HL-60 (cell line): ENCODE measurements at places on chromosomes 5 and 9.

DNA sequence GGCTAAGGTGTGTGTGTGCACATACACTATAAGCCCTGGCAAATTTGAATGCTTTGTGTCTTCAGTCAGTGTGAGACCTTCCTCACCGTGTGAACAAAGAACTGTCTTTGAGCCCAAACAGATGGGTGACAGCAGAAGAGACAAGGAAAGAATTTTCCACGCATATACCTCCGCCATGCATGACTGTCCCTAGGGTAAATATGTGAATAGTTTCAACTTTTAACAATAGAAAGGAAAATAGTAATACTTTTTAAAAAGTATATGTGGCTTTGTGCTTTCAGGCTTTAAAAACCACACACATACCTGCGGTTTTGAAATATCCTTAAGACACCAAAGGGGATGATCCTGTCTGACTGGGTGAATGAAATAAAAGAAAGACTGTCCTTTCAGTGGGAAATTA, 438.6 kb upstream of the MPDZ start:
- DNase-seq, result no peak

GRCh38 chr9:117459913-117460312, 45.1 kb upstream of the ASTN2 start:
- no peak for DNase-seq

GRCh38 chr9:117074784-117075520, 339.9 kb downstream of the ASTN2 start:
- no peak for DNase-seq

- DNase-seq, result peak; percentile 47
These were observed 4.8 kb upstream of the CHD1 start for GRCh38 chr5:98933445-98934072.

GRCh38 chr9:125831616-125832015, 84.4 kb downstream of the PBX3 start:
- DNase-seq, result no peak

GRCh38 chr5:33788922-33789566, 102.7 kb downstream of the ADAMTS12 start:
- DNase-seq, result no peak

DNA sequence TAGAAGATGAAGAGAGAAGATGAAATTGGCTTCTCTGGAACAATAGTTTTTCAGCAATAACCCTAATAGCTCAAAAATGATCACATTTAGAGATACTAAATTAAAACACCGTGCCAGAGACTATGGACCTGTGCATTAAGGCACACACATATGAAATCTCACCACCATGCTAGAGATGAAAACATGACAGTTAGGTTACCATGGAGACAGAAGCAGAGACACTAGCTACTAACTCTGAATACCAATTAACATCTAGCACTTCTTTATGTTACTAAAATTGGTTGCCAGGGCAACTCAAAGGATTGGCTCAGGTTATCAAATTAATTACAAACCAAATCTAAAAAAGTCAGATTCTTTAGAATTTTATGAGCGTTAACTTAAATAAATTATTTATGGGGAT, 337.7 kb downstream of the PLK2 start:
- no peak for DNase-seq

- DNase-seq, result no peak
These were observed 79.3 kb downstream of the CACNA1B start for GRCh38 chr9:137956688-137957385.

- no peak for DNase-seq
These were observed 26.5 kb upstream of the ABO start for GRCh38 chr9:133301253-133302230.

DNA sequence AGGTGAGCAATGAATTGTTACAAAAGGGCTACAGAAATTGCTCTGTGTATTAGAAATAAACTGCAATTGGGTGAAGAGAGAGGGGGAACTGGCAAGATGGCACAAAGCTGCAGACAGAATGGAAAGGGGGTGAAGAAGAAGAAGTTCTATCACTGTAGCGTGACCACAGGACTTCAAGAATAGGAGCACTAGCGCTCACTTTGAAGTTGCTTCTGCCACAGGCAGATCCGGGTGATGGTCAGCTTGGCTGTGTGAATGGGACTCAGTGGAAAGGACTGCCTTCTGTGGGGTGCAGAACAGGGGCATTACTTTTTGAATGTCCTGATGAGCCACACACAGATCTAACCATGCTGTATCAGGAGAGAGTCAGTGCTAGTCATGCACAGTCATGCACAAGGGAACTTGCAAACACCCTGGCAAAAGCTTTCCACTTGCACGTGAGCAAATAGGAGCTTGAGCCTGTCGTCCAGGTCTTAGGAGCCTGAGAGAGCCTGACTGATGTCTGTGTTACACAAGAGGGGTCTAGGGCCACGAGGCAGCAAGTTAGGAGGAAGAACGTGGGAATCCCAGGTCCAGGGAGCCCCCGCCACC, 16.3 kb downstream of the IL5 start:
- DNase-seq, result peak; percentile 21

- DNase-seq, result no peak
These were observed 79.8 kb upstream of the FBXL7 start for GRCh38 chr5:15420201-15420600.

DNA sequence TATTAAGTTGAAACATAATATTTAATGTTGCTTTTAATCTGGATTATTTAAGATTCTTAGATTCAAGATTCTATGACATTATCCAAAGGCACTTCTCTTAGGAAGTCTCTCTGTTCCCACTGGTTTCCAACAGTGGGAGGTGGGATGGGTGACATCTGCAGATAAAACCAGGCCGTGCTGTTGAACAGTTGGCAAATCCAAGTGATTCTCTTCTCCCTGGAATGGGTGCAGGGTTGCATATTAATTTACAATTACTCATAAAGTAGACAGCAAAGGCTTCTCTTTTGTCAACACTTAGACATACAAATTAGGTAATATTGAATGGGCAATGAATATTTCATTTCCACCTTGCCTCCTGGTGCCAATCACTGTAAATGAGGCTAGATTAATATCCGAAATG, 233.7 kb upstream of the IL12B start:
- DNase-seq, result no peak

DNA sequence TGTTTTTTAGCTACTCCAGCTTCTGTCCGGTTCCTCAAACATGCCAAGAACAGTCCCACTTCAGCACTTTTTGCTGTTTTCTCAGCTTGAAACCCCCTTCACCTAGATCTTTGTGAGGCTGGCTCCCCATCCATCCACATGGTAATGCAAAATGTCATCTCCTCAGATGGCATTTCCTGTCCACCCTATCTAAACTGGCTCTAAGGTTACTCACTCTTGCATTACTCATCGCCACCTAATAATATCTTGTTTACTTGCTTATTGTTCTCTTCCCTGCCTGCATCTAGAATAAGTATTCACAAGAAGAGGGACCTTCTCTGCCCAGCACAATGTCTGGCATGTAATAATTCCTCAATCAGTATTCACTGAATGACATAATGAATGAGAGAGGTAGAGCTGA, 220.1 kb downstream of the FAM114A2 start:
- no peak for DNase-seq

DNA sequence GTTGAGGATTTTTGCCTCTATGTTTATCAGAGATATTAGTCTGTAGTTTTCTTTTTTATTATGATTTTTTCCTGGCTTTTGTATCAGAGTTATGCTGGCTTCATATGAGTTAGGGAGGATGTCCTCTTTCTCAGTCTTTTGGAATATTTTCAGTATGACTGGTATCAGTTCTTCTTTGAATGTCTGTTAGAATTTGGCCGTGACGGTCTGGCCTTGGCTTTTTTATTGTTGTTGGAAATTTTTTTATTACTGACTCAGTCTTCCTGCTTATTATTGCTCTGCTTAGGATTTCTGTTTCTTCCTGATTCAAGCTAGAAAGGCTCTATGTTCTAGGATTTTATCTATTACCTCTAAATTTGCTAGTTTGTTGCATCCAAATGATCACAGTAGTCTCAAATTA, 421.9 kb downstream of the CDH10 start:
- DNase-seq, result no peak
